ENCODE measurements at places on chromosomes 6 and 20.

GRCh38 chr6:118017301-118017848 is 110.3 kb downstream of the SLC35F1 start:
- DNase-seq: no peak

DNA sequence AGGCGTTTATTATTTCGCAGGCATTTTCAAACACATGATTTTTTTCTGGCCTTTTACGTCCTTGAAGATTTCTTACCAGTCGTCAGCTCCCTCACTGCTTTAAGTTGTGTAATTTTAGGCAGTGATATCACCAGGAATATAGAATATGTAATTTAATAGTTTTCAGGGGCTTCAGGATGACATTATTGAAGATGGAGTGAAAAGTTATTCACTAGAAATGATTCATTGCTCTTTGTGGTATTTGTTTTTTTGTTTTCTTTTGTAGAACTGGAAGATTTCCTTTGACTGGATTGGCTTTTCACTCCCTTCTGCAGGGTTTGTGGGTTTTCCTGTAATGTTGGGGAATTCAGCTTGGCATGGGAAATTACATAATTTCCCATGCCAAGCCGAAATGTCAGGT is 2.0 kb downstream of the LRRC1 start:
- DNase-seq: no peak

DNA sequence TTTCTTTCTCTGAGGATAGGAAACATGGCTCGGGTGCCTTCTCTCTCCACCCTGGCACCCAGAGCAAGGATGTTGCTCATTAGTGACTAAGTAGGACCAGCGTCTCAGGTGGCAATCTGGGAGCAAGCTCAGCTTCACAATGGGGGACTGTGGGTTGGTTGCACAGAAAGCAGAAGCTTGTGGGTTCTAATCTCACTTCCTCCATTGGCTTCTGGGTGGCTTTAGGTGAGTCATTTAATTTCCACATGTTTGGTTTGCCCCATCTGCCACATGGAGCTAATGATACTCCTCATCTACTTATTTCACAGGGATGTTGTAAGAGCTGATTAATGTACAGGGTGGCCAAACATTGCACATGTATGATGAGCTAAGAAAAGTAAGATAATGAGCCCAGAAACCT is 54.8 kb upstream of the AKIRIN2 start:
- peak; percentile 50 for DNase-seq

- no peak for DNase-seq
Observed at GRCh38 chr6:130035211-130035610, 16.8 kb downstream of the L3MBTL3 start.

DNA sequence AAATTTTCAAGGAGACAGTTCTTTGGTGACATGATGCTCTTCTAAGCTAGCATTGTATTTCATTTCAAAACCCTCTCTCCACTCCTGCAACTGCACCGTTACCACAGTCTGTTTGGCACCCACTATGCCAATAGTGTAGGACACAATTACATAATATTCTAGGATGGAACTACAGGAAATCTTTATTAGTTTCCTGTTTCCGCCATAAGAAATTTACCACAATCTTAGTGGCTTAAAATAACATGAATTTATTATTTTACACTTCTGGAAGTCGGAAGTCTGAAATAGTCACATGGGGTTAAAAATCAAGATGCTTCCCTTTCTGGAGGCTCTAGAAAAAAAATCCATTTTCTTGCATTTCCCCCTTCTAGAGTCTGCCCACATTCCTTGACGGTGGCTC is 733.1 kb downstream of the HDGFL1 start:
- no peak for DNase-seq

All from keratinocyte (primary cell).